Caco-2 (cell line): ENCODE measurements at places on chromosomes 6 and 20. TPM values are rescaled to one million over a fixed set of nuclear protein-coding genes. Genes with fewer than 3 reads are reported as not detected.

Gene C2
- total RNA-seq, result 4.8 and 4.9 TPM in 2 replicates

Gene CST7
- not detected in 2 replicates for total RNA-seq

Gene TRDN
- total RNA-seq, result not detected in 2 replicates

Gene LST1
- not detected in 2 replicates for total RNA-seq

Gene POU5F1
- total RNA-seq, result not detected in 2 replicates

DNA sequence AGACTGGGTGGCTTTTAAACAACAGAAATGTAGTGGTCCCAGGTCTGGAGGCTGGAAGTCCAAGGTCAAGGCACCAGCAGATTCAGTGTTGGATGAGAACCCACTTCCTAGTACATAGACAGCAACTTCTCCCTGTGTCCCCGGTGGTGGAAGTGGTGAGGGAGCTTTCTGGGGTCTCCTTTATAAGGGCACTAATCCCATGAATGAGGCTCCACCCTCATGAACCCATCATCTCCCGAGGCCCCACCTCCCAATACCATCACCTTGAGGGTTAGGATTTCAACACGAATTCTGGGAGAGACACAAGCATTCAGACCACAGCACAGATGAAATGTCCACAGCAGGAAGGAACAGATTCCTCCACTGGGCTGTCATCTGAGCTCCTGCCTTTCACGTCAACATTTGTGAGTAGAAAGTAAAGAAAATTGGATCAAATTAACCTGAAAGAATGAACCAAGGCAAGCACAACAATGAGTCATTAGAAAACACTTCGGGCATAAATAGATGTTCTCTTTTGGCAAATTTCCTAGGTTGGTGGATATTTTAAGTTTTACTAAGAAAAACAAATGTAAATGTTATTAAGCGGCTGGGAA is 130.7 kb downstream of the RNASET2 start:
- DNase-seq, result no peak

- no peak for DNase-seq
Measured at GRCh38 chr6:165660857-165661663, 2.0 kb downstream of the PDE10A start.

DNA sequence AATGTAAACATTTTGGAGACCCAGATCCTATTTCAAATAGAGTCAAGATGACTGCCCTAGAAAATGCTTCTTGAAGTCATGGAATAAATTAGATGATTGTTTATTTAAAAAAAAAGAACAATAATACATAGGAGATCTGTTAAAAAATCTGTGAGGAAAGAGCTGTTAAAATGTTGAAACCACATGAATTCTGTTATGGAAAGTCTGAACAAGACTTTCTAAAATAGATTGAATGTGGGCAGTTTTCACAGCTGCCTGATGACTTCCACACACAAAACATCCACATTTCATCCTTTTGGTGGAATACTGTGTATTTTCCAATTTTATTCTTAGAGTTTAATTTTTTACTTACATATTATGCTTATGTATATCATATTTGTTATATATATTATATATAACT is 186.1 kb downstream of the LAMA2 start:
- DNase-seq, result no peak

DNA sequence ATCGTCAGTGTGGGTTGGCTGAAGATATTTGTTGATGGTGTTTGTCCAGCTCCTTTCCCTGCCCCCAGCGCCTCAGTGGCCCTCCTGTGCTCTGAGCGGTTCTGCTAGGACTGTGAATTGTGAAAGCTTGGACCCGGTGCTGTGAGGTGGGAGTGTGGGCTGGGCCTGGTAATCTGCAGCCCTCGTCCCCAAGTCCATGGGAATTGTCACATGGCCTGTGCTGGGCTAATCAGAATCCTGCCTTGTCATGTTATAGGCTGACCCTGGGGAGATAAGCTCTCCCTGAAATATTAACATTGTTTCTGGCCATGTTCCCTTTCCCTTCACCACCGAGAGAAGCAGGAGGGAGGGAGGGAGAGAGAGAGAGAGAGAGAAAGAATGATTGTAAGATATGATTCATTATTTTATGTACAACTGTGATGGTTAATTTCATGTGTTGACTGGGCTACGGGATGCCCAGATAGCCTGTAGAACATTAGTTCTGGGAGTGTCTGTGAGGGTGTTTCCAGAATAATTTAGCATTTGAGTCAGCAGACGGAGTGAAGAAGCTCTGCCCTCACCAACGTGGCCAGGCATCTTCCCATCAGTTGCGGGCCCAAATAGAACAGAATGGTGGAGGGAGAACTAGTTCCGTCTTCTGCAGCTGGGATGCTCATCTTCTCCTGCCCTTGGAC is 62.4 kb downstream of the TFAP2C start:
- no peak for DNase-seq

GRCh38 chr6:151254451-151255081 is 14.8 kb downstream of the AKAP12 start:
- no peak for DNase-seq

GRCh38 chr20:23690581-23690980 is 1.7 kb upstream of the CST4 start:
- DNase-seq, result no peak

- DNase-seq, result no peak
Measured at GRCh38 chr6:144395014-144395413, 109.9 kb downstream of the UTRN start.

- DNase-seq, result no peak
Measured at GRCh38 chr6:125446011-125446410, 144.2 kb upstream of the HDDC2 start.
